Stimulated activated CD8-positive, alpha-beta memory T cell treated with anti-CD3 and anti-CD28 coated beads, Interleukin-7, amount 100 ng/mL, for 1 hour (primary cell): ENCODE measurements at places on chromosomes 6 and 20.

- peak; percentile 81 for DNase-seq
Observed at GRCh38 chr20:3173610-3174441, 477 bp upstream of the LZTS3 start.

DNA sequence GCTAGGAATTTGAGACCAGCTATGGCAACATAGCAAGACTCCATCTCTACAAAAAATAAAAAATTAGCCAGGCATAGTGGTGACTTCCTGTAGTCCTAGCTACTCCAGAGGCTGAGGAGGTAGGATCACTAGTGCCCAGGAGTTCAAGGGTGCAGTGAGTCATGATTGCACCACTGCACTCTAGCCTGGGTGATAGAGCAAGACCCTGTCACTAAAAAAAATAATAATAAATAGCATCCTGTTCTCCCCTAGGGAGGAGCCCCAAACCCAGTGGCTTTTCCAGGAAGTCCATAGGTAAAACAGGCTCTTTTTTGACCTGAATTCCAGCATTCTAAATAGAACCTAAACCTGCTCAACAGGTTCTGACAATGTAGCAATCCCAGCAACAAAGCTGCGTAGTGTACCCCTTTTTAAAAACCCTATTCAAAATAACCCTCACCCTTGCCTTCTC lies 192.0 kb downstream of the ALDH8A1 start:
- DNase-seq: no peak

DNA sequence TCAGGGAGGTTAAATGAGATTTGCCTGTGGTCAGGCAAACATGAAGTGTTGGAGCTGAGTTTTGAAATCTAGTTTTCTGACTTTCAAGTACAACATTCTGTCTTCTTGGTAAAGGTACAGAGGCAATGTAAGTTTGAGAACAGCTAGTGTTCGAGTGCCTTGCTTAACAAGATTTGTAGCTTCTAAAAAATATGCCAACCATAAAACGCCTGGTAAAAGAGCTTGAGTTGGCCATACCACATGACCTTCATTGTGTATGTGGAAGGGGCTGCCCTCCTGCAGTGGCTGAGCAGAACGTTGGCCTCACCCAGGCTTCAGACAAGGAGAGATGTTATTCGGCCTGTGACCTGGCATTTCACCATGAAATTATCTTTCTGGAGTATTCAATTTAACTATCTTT lies 86.5 kb downstream of the MAP7 start:
- DNase-seq: no peak

DNA sequence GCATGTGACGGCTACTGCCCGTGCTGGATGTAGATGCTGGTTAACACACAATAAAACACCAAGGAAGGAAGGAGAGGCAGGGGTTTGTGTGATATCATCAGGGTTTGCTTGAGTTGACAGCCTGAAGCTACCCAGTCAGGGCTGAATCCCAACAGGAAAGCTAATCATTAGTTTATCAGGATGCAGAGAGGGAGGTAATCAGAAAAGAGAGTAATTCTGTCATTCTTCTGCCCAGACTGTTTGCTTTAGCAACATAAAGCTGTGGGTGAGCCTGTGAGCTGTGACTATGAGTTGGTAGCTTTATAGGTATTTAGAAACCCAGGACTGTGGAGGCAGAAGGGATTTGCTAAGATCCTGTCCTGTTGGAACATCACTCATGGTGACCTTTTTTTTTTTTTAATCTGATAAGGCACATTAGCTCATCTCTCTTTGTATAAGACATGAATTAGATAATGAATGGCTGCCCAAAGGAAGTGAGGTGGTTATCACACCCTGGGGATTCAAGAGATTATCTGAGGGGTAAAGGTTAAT lies 79.3 kb downstream of the CAP2 start:
- DNase-seq: no peak

- DNase-seq: no peak
Observed at GRCh38 chr6:157821342-157822033, 1.6 kb upstream of the SNX9 start.

- no peak for DNase-seq
Observed at GRCh38 chr20:62485062-62485700, 9.4 kb upstream of the GATA5 start.
